ENCODE measurements at places on chromosomes 6 and 20.
A peak's percentile ranks its signal among the peaks of the same experiment; 100 is the strongest.

- no peak for DNase-seq
Observed at GRCh38 chr6:161188547-161189465, 85.1 kb downstream of the AGPAT4 start.

GRCh38 chr20:50111120-50111828 is 1.7 kb downstream of the UBE2V1 start:
- DNase-seq: peak; percentile 36

DNA sequence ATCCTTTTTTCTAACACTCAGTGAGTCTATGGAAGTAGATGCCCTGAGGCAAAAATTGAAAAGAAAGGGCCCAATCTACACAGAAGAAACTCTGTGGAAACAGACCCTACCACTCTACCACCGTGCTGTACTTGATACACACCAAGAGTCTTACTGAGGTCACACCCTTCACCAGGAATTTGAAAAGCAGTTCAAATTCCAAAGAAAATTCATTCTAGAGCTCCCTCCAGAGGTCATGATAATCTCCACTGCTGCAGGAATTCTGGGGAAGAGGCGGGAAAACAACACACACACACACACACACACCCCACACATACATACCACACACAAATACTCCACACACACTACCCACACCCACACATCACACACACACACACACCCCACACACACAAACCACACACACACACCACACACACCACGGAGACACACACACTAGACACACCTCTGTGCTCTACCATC is 336.8 kb downstream of the HDGFL1 start:
- no peak for DNase-seq

DNA sequence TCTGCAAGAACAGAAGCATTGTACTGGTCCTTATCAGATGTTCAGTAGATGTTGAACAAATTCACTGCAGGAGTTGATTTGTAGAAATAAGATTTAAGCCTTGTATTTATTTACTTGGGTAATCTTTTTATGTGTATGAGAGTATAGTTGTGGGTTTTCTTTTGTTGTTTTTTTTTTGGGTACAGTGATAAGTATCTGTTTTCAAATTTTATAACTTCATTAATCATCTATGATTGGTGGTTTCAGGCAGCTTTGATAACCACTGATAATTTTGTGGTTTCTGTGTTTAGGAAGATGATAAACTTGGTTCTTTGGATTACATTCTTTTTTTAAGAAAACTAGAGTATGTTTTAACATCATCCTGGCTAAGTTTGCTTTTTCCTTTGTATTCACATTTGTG is 2.8 kb downstream of the AFDN start:
- DNase-seq: no peak

GRCh38 chr20:23396950-23397627 is 24.2 kb downstream of the NAPB start:
- DNase-seq: no peak

DNA sequence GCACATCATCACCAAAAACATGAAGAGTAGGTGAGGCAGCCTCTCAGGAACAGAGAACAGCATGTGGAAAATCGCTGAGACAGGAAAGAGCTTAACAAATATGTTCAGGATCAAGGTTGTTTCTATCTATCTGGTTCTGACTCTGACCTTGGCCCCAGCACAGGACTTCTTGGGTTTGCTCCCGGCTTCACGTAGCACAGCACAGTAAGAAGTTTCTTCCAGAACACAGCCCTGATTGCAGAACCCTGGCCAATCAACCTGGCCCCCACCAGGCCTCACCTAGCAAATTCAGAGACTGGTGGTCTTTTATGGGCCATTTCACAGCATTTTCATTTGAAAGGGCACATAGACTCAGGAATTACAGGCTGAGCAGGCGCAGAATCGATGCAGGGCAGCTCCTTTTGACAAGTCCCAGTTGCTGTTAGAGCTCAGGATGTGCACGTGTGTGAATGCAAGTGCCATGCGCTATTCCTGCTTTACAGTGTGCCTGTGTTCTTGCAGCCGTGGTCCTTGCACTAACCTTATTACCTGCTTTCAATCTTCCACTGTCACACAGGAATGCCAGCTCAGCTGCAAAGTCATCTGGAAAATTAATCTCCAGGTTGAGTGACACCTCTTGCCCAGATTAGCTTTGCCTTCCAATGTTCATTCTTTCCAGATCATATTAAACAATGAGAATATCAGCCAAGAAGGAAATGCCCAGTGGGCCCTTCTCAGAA is 100.5 kb upstream of the SLC2A12 start:
- no peak for DNase-seq

- DNase-seq: no peak
Observed at GRCh38 chr20:58313396-58313795, 3.9 kb downstream of the RAB22A start.

DNA sequence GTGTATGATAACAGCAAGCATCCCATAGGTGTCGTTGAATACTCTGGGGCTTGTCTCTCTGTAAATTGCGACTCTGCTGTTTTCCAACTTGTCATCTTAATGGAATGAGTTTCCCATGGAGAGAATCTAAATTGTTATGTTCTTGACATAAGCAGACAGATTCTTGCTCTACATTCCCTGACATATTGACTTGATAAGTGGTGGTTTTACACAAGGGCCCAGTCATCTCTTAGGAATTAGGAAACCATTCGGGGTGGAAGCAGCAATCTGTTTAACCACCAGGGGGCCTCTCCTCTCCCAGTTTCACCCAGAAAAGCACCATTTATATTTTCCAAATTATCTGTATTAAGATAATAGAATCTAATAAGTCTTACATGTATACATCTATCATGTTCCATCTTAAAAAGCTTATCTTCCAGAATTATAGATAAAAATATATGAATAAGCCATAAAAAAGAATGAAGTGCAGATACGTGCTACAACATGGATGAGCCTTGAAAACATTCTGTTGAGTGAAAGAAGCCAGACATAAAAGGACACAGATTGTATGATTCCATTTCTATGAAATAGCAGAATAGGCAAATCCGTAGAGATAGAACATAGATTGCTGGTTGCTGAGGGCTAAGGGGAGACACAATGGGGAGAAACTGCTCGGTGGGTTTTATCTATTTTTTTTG is 23.1 kb upstream of the MROH8 start:
- DNase-seq: no peak

- DNase-seq: no peak
Observed at GRCh38 chr6:130466748-130467061, 100.9 kb downstream of the TMEM200A start.

DNA sequence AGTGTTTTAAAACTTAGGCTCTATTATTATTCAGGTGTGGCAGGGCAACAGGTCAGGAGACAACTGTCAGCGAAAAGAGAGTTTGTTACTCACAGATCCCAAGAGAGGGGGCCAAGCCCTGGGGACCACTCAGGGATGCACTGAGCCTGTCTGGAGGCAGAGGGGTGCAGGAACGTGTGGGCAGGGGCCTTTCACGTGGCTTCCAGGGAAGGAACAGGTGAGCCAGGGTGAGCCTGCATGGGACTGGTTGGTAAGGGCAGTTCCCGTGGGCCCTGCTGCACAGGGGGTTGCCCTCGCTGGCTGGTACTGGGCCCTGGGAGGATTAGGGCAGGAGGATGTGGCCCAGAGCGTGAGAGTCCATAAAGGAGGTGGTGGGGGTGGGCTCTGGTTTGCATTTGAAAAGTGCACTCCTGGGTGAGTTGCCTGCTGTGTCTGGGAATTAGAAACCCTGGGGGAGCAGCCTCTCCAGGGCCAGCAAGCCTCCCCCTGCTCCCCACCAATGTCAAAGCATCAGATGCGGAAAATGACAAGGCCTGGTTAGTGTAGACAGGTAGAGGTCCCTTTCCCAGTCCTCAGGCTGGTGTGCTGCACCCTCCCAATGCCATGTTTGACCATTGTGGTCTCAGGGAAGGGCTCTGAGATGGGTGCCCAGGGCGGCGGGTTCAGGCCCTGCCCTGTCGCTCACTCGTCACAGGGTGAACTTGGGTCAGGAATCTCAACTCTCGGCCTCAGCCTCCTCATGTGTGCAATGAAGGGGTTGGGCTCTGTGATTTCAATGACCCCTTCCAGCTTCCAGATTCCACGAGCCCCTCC is 127.4 kb upstream of the RPS6KA2 start:
- no peak for DNase-seq

- no peak for DNase-seq
Observed at GRCh38 chr6:36692861-36693702, 4.5 kb upstream of the RAB44 start.

GRCh38 chr6:37202788-37203491 is 33.0 kb downstream of the PIM1 start:
- no peak for DNase-seq

- no peak for DNase-seq
Observed at GRCh38 chr6:14476793-14477531, 359.4 kb downstream of the CD83 start.

DNA sequence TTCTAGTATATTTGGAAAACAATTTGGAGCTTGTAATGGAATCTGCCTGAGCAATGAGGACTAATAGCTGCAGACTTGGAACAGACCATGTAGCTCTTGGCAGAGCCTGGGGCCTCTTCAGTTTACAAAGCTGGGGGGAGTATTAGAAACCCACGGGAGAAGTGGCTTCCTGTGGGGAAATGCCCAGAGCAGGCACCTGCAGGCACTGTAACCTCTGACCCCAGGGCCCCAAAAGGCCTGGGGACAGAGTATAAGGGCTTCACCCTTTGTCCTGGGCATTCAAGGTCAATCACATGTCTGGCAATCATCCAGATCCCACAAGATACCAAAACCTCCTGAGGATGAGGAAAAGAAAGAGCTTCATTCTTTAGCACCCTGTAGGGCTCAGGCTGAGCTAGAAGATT is 19.4 kb downstream of the PKIG start:
- no peak for DNase-seq

- DNase-seq: no peak
Observed at GRCh38 chr6:11370191-11371018, 137.9 kb upstream of the NEDD9 start.

DNA sequence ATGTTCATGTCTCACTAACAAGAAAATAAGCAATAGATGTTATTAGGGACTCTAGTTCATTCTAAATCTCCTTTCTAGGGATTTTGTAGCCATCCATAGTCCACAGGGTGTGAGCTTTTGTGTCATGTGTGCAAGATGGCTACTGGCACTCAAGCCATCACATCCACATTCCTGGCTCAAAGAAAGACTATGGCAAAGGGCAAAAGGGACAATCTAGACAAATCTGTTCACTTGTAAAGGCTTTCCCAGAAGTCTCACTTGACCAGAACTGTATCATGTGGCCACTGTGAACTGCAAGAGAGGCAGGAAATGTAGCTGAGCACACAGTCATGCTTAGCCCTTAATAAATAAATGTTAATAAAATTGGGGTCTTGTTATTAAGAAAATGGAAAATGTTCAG is 212.6 kb upstream of the EXOC2 start:
- DNase-seq: no peak

GRCh38 chr6:88004707-88005106 is 42.9 kb upstream of the SPACA1 start:
- no peak for DNase-seq

- no peak for DNase-seq
Observed at GRCh38 chr6:11494786-11495564, 42.6 kb upstream of the TMEM170B start.

GRCh38 chr6:49003348-49003747 is 459.7 kb downstream of the MMUT start:
- no peak for DNase-seq

GRCh38 chr6:157640746-157641451 is 182.1 kb upstream of the SNX9 start:
- no peak for DNase-seq

GRCh38 chr6:33193619-33194018 is 1.4 kb upstream of the COL11A2 start:
- DNase-seq: no peak

GRCh38 chr6:19562468-19562867 is 274.7 kb upstream of the ID4 start:
- no peak for DNase-seq

DNA sequence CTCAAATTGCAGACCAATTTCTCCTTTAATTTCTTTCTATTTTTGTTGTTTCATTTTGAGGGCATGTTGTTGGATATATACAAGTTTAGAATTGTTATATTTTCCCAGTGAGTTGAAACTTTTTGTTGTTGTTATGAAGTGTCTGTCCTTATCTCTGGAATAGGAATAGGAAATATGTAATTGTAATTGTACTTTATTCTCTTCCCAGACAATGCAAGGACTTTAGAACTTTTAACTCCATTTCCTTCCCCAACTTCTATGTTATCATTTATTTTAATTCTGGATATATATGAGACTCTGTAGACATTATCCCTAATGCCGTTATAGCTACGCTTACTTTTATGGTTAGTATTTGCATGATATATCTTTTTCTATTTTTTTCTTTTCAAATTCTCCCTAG is 12.4 kb downstream of the SERPINB1 start:
- no peak for DNase-seq

All from stimulated activated CD4-positive, alpha-beta T cell treated with anti-CD3 and anti-CD28 coated beads, Interleukin-2, amount 100 ng/mL, for 4 hours (primary cell).